HFFc6 (cell line): ENCODE measurements at places on chromosomes 4 and X.

DNA sequence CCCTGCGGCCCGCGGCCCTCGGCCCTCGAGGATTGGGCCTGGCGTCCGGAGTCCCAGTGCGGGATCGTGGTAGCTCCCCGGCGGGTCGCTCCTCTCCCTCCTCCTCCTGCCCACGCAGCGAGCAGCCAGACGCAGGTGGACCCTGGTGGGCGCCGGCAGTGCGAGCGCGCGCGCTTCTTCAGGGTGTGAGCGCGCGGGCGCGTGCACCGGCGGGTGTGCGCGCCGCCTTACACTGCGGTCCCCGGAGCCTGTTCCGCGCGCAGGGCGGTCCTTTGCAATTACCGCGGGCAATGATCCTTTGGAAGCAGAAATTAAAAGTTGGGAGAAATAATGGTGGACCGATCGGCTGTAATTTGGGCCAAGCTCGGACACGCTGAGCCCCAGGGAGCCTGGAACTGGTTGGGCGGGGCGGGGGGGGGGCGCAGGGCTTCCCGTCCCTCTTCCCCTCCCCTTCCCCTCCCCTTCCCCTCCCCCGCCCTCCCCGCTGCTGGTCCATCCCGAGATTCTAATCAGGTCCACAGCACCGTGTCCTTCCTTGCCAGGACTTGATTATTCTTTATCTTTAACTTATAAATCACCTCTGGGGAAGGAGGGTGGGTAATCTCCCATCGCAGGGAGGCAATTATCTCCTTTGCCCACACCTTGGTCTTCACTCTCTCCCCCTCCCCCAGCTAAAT lies 1.6 kb upstream of the NKX1-1 start:
- DNase-seq, result no peak

- DNase-seq, result no peak
Measured at GRCh38 chrX:40248822-40249221, 151.1 kb upstream of the BCOR start.

DNA sequence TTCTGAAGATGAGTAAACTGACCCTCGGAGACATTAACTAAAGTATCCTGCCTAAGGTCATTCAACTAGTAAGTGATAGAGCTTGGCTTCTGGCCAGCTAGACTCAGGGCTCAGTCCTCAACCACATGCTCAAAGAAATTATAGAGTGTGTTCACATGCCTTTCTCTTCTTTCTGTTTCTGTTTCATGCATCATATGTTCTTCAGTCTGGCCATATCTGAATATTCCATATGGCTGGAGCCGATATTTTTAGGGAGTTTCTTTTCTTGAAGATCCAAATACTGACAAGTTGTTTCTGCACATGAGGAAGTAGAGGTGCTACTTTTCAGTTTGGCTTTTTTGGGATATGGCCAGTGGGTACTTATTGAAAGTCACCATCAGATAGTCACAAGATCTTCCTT lies 44.9 kb downstream of the MMRN1 start:
- no peak for DNase-seq

DNA sequence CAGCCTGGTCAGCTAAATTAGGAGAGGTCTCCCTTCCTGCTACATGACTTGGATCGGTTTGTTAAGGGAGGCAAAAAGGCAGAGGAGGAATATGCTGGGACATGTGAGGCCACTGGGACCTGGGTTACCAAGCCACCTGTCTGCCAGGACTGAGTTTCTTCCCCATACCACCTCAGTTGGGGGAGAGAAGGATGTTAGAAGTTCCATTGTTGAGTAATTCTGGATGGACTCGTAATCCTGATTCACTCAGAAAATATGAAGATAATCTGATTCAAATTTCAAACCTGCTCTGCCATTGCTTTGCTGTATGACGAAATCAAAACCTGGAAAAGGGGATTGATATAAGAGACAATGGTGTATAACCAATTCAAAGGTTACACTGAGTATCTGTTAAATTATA lies 97.4 kb upstream of the S100G start:
- peak; percentile 0 for DNase-seq

DNA sequence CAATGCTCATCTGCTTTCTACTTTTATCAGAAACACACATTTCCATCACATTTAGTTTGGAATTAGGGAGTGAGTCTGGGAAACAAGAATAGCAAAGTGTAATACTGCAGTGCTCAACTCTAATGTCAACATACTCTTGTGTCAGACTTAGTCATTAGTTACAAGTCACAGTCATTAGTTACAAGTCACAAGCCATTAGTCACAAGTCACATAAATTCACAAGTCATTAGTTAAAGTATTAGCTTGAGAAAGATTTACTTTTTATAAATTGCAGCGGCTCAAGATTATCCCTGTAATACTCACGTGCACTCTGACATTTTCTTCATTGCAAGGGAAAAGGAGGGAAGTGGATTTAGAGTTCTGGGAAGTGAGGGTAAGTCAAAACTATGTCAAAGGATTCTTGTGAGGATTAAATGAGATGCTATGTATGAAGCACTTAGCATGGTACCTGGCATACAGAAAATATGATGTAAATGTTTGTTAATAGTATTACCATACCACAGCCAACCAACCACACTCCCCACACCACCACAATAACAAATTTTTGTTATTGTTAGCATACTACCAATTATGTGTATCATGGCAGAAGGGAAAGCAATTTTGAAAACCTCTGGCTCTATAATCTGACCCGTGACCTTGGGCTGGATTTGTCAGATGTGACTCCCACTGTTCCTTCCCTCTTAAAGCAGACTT lies 116.6 kb downstream of the ARHGAP24 start:
- DNase-seq, result peak; percentile 51

- no peak for DNase-seq
Measured at GRCh38 chr4:186689476-186689875, 34.2 kb downstream of the FAT1 start.

GRCh38 chr4:1200425-1201035 lies 28.1 kb upstream of the SPON2 start:
- peak; percentile 70 for DNase-seq

- DNase-seq, result no peak
Measured at GRCh38 chrX:72624194-72624593, 51.6 kb upstream of the HDAC8 start.
